Gastroesophageal sphincter (tissue), 4 donors: ENCODE measurements at places on chromosomes 7 and 10.

DNA sequence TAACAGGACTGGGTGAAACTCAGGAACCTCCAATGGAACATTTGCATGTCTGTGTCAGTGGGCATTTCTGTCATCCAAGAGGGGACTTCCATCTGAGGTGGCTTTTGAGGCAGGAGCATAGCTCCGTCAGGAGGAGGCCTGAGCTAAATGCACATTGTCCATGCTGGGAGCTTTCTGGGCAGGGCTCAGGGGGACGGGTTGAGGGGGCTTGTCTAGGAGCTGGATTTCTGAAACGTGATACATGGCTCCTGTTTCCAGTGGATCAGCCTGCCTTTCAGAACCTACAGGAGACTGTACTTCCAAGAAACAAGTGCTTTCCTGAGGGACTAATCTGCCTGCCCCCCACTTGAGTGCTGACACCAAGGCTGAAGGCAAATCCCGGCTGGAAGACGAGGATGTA lies 40.5 kb upstream of the GDF10 start:
- H3K27ac ChIP-seq, result no peak overlapping the region
- no peaks in the 10 kb centered on the region for H3K4me1 ChIP-seq
- no peak overlapping the region for H3K4me3 ChIP-seq
- no peaks in the 10 kb centered on the region for H3K36me3 ChIP-seq

GRCh38 chr10:99660662-99661376 lies 1.5 kb downstream of the ENTPD7 start:
- ATAC-seq, result no peak
- no peak overlapping the region for H3K4me3 ChIP-seq
- peaks cover 10% of the 10 kb centered on the region for H3K4me1 ChIP-seq
- H3K27me3 ChIP-seq, result no peaks in the 10 kb centered on the region
- no peaks in the 10 kb centered on the region for H3K36me3 ChIP-seq

- peaks cover 44% of the 10 kb centered on the region for H3K27me3 ChIP-seq
- H3K27ac ChIP-seq, result no peak overlapping the region
- H3K4me3 ChIP-seq, result no peak overlapping the region
- H3K36me3 ChIP-seq, result no peaks in the 10 kb centered on the region
- ATAC-seq, result no peak
Measured at GRCh38 chr10:131750973-131751826, 149.6 kb upstream of the PPP2R2D start.

DNA sequence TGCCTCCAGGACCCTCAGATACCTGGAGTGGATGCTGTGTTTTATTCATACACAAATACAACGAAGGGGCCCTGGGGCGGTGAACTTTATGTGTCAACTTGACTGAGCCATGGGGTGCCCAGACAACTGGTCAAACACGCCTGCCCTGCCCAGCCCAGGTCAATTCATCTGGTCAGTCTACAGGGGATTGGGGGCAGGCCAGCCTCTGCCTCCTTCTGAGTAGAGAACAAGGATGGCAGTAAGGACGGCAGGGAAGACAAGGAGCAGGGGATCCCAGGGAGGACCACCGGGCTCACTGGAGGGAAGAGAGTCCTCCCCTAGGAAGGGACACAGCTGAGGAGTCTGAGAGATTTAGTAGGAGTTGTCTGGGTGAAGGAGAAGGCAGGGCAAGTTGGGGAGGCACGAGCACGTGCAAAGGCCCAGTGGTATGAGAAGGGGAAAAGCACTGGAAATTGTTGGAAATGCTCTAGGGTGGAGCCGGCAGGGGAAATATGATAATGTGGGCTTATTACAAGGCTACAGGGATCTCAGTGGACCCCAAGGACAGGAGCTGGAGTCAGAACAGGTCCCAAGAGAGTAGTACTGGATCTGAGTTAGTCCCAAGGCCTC lies 63.4 kb downstream of the MYL10 start:
- H3K4me3 ChIP-seq, result no peak overlapping the region
- H3K27ac ChIP-seq, result no peak overlapping the region
- H3K36me3 ChIP-seq, result no peaks in the 10 kb centered on the region

GRCh38 chr7:142817506-142817905 lies 37.4 kb upstream of the EPHB6 start:
- H3K4me3 ChIP-seq, result no peak overlapping the region
- no peaks in the 10 kb centered on the region for H3K36me3 ChIP-seq
- ATAC-seq, result no peak
- H3K4me1 ChIP-seq, result no peaks in the 10 kb centered on the region

- H3K27ac ChIP-seq, result peak overlapping the region; percentile 42
- peaks cover 14% of the 10 kb centered on the region for H3K4me1 ChIP-seq
- no peak for ATAC-seq
- H3K27me3 ChIP-seq, result no peaks in the 10 kb centered on the region
Measured at GRCh38 chr7:134453518-134453917, 5.4 kb downstream of the AKR1B1 start.

- no peak overlapping the region for H3K27ac ChIP-seq
- H3K27me3 ChIP-seq, result no peaks in the 10 kb centered on the region
- no peaks in the 10 kb centered on the region for H3K36me3 ChIP-seq
- no peak overlapping the region for H3K4me3 ChIP-seq
- H3K4me1 ChIP-seq, result peaks cover 12% of the 10 kb centered on the region
Measured at GRCh38 chr10:75003891-75004290, 107.6 kb upstream of the SAMD8 start.

DNA sequence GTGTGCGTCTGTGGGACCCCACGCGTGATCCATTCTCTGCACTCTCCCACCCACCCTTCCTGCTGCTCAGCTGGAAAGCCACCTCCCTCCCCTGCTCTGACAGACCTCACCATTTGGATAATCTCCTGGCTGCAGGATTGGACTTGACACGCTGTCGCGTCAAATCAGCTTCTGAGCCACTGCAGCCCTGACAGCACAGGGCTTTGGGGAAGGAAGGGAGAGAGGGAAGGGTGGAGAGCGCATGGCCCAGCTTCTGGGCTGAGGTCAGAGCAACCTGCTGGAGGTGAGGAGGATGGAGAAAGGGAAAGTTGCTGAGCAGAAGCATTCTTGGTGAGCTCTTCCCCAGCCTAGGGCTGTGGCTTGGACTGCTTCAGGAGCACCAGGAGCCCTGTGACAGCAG lies 48.9 kb upstream of the LRRC4 start:
- H3K27ac ChIP-seq, result no peak overlapping the region
- no peak overlapping the region for H3K4me3 ChIP-seq
- H3K36me3 ChIP-seq, result peaks cover 89% of the 10 kb centered on the region
- no peaks in the 10 kb centered on the region for H3K27me3 ChIP-seq
- no peaks in the 10 kb centered on the region for H3K4me1 ChIP-seq

GRCh38 chr7:147861058-147861716 lies 729.4 kb upstream of the C7orf33 start:
- H3K27ac ChIP-seq, result no peak overlapping the region
- no peak for ATAC-seq
- H3K4me1 ChIP-seq, result peaks cover 6% of the 10 kb centered on the region

DNA sequence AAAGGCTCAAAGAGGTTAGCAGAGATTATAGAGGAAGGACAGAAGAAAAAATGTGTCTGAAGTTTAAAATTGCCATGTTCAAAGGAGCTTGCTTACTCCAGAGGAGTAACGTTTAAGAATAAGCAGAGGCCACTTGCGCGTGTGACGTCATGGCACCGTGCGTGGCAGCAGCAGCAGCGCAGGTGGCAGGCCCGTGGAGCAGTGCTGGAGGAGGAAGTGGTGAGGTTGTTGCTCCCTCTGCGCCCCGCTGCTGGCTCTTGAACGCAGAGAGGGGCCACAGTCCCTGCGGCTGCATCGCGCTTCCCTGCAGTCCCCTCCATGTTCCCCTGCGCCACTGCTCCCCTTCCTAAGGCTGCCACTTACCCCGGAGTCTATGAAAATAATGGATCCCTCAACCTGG lies 37.5 kb downstream of the GDI2 start:
- no peaks in the 10 kb centered on the region for H3K27me3 ChIP-seq
- ATAC-seq, result no peak
- peak overlapping the region; percentile 6 for H3K27ac ChIP-seq
- H3K4me3 ChIP-seq, result no peak overlapping the region

GRCh38 chr10:66642217-66642616 lies 283.6 kb upstream of the LRRTM3 start:
- no peaks in the 10 kb centered on the region for H3K4me1 ChIP-seq
- H3K36me3 ChIP-seq, result no peaks in the 10 kb centered on the region
- H3K27ac ChIP-seq, result no peak overlapping the region
- ATAC-seq, result no peak
